ENCODE measurements at places on chromosomes 4 and X. TPM values are rescaled to one million over a fixed set of nuclear protein-coding genes. Genes with fewer than 3 reads are reported as not detected.

DNA sequence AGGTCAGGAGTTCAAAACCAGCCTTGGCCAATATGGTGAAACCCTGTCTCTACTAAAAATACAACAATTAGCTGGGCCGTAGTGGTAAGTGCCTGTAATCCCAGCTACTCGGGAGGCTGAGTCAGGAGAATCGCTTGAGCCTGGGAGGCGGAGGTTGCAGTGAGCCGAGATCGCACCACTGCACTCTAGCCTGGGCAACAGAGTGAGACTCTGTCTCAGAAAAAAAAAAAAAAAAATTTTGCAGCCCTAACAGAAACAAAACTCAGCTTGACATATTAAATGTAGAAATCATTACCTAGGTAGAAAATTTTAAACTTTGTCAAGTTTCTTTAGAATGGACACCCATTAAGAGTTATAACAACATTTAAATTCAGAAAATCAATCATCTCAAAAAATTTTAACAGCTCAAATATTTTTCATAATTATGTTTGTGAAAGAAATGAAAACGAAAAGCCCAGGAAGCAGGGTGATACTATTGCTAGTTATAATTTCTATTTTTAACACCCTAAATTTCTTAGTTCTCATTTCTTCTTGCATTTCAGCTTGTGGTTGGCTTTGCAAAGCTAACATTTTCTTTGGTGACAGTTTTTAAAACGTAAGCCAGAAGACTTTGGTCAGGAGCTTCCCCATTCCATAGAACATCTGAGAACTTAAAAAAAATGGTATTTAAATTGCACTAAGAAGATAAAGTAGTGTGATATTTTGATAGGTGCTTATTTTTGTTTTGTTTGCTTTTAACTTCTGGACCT, 33.3 kb upstream of the RBBP7 start:
- no peak for DNase-seq
- peaks cover 11% of the 10 kb centered on the region for H3K27me3 ChIP-seq
- H3K4me1 ChIP-seq = no peaks in the 10 kb centered on the region
- H3K36me3 ChIP-seq = no peaks in the 10 kb centered on the region
- H3K4me3 ChIP-seq = no peak overlapping the region

DNA sequence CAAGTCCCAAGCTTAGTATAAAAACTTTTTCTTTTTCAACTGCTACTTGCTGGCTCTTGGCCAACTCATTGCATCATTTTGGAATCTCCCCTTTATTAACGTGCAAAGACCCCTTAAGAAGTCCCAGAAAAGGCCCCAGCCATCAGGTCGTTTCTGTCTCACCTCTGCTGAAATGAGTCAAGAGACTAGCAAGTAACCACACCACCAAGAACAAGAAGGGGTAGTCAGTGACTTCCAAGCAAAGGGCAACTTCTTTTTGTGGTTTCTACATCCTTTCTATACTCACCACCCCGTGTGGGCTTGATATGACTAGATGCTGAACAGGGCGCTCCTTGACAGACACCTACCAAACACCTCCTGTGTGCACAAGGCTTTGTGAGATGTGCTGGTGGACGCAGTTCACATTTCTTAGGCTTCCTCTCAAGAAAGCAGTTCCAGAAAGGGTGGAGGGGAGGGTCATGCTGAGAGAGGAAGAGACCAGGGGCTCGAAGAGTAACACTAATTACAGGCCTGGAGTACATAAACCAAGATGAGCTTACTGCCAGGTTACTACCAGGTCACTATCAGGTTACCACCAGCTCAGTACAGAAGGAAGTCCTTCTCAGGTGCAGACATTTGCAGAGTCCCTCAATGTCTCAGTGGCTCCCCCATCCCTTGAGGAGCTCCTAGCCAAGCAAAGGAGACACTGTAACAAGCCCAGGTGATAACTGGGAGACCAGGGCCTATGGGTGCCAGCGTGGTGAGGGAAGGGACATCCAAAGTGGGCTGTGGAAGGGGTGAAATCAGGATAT, 19.3 kb downstream of the JAKMIP1 start:
- peak overlapping the region; percentile 60 for H3K4me3 ChIP-seq
- peak; percentile 91 for DNase-seq
- H3K27me3 ChIP-seq = no peaks in the 10 kb centered on the region
- H3K4me1 ChIP-seq = peaks cover 92% of the 10 kb centered on the region

DNA sequence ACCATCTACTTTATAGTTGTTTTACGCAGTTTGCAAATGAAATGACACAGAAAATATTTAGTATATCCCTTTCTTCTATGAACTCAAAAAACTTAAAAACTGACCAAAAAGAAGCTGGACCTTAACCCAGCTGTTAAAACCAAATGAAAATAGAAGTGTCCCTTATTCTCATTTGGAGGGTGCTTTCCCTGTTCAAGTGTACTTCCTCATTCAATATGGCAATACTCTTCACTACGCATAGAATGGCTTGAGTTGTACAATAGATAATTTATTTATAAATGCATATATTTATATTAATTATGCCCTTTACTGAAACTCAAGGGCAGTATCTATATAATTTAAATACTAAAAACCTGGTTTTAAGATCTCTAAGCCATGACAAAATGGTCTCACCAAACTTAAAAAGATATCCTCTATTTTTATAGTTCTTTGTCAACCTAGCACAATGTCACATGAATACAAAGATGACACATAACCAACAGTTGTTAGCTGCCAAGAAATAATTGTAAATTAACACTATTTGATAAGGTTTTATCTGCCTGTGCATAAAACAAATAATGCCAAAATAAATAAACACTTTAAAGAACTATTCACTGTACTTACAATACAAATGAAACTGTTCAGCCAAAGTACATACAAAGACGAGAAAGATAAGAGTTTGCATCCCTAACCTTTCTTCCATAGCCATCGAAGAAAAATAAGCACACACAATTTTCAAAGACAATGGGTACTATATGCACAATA, 25.2 kb downstream of the YTHDC1 start:
- H3K4me3 ChIP-seq = no peak overlapping the region
- DNase-seq = no peak
- peaks cover 3% of the 10 kb centered on the region for H3K4me1 ChIP-seq
- H3K27me3 ChIP-seq = no peaks in the 10 kb centered on the region

- H3K27ac ChIP-seq = no peak overlapping the region
- no peak overlapping the region for H3K4me3 ChIP-seq
- peaks cover 24% of the 10 kb centered on the region for H3K27me3 ChIP-seq
- peaks cover 7% of the 10 kb centered on the region for H3K36me3 ChIP-seq
- no peak for DNase-seq
These were observed 115.1 kb downstream of the SOWAHB start for GRCh38 chr4:76782837-76783236.

DNA sequence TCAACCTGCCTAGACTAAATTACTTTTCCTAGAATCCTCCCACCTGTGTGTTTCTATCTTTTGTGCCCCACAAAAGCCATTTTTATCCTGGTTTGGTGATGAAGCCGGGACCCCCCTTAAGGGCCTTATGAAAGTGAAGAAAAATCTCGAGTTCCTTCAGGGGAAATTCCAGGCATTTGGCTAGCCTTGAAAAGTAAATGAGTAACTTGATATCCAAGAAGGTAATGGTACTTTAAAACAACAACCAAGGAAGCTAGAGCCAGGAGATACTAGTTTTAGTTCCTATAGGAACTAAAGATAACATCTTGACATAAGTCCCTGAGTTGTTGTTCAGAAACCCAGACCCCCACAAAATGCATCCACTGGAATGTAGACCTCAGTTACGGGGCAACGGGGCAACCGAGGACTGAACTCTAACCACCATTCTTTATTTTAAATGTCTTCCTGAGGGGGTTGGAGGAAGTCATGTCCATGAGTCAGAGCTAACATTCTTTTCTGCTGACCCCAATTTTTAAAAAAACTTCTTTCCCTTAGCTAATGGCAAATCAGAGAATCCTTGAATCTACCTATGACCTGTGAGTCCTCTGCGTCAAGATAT, 73.9 kb downstream of the VCX3A start:
- no peaks in the 10 kb centered on the region for H3K27me3 ChIP-seq
- no peaks in the 10 kb centered on the region for H3K36me3 ChIP-seq
- H3K27ac ChIP-seq = no peak overlapping the region
- no peaks in the 10 kb centered on the region for H3K4me1 ChIP-seq
- DNase-seq = no peak
- no peak overlapping the region for H3K4me3 ChIP-seq

GRCh38 chr4:69518538-69519198, 23.0 kb upstream of the UGT2B4 start:
- no peaks in the 10 kb centered on the region for H3K36me3 ChIP-seq
- H3K27me3 ChIP-seq = no peaks in the 10 kb centered on the region
- H3K27ac ChIP-seq = no peak overlapping the region
- no peak for DNase-seq

- DNase-seq = no peak
- no peaks in the 10 kb centered on the region for H3K4me1 ChIP-seq
- H3K36me3 ChIP-seq = no peaks in the 10 kb centered on the region
- no peak overlapping the region for H3K4me3 ChIP-seq
These were observed 14.9 kb upstream of the UGDH start for GRCh38 chr4:39541987-39542610.

DNA sequence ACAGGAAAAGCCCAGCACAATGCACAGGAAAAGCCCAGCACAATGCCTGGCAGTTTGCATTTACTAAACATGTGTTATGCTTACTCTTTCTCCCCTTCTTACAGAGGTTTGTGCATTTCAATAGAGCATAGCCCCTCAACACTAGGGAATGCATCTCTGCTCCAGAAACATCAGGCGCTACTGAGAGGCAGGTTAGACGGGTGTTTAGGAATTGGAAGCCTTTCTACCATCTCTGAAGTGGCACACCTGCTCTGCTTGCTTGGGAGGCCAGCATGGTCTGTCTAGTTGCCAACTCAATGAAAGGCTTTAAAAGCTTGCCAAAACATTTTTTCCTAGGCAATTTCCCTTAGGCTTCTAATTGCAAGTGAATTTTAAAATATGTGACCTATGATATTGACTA, 55.7 kb downstream of the GRID2 start:
- H3K4me1 ChIP-seq = no peaks in the 10 kb centered on the region
- H3K27me3 ChIP-seq = no peaks in the 10 kb centered on the region
- no peak overlapping the region for H3K4me3 ChIP-seq
- H3K27ac ChIP-seq = no peak overlapping the region
- no peaks in the 10 kb centered on the region for H3K36me3 ChIP-seq

Gene LINC00632
- 4.8 TPM for total RNA-seq

Gene BGN
- total RNA-seq = not detected

Gene H2BW2
- total RNA-seq = not detected

Gene HSFX4
- total RNA-seq = not detected

Gene DCLK2
- total RNA-seq = not detected

All from activated CD8-positive, alpha-beta memory T cell treated with anti-CD3 and anti-CD28 coated beads, Interleukin-2, amount 10 ng/mL, durations not matched to agents 7 days and 5 days (primary cell).